ENCODE measurements at places on chromosomes 3 and 15.
A peak's percentile ranks its signal among the peaks of the same experiment; 100 is the strongest.

DNA sequence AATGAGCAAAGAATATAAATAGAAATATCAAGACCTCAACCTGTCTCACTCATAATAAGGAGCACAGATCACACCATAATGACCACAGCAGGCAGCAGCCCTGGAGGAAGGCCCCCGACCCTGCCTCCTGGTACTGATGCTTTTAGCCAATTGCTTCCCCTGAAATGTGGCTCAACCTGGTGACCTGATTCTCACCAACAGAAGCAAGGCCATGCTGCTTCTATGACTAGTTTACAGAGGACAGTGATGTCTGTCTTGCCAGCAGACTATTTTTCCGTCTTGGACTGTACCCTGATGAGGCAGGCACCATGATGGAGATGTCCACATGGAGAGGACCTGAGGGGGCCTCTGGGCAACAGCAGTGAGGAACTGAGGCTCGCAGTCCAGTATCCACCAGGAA is 18.0 kb downstream of the SLC41A3 start:
- no peak for DNase-seq

DNA sequence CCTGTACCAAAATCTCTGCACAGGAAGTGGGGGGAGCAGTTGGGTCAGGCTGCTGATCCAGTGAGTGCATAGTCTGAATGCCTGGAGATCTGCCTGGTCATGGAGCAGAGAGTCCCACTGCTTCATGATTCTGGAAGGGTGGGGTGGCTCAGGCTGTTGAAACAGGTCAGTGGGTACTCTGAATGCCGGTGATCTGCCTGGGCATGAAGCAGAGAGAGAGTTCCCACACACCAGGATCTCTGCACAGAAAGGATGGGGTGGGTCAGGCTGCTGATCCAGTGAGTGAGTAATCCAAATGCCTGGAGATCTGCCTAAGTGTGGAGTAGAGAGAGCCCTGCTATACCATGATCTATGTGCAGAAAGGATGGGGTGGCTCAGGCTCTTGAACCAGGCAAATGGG is 16.1 kb upstream of the GCSAM start:
- no peak for DNase-seq

- DNase-seq = no peak
Observed at GRCh38 chr3:20100151-20100550, 59.9 kb downstream of the KAT2B start.

- DNase-seq = no peak
Observed at GRCh38 chr3:18295171-18295920, 129.8 kb downstream of the SATB1 start.

GRCh38 chr3:120181632-120182031 is 87.4 kb upstream of the GSK3B start:
- no peak for DNase-seq

DNA sequence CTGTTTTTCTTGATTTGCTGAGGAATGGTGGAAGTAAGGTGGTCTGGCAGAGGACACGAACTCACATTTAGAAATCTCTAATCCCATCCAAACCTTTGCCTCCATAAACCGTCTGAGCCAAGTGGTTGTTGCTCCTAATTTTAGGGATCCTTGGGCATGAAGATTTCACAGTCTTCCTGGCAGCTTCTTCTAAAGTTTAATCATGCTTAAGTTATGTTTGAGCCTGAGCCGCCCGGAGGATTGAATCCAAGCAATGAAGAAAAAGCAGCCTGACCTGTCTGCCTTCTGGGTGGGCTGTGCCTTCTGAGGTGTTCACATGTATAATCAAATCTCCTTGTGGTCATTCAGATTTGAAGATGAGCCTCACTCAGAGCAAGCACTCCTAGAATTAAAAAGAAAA is 249.0 kb downstream of the CD47 start:
- no peak for DNase-seq

GRCh38 chr3:106337116-106337515 is 468.3 kb upstream of the CBLB start:
- no peak for DNase-seq

- no peak for DNase-seq
Observed at GRCh38 chr3:72261566-72262564, 476.9 kb upstream of the PROK2 start.

DNA sequence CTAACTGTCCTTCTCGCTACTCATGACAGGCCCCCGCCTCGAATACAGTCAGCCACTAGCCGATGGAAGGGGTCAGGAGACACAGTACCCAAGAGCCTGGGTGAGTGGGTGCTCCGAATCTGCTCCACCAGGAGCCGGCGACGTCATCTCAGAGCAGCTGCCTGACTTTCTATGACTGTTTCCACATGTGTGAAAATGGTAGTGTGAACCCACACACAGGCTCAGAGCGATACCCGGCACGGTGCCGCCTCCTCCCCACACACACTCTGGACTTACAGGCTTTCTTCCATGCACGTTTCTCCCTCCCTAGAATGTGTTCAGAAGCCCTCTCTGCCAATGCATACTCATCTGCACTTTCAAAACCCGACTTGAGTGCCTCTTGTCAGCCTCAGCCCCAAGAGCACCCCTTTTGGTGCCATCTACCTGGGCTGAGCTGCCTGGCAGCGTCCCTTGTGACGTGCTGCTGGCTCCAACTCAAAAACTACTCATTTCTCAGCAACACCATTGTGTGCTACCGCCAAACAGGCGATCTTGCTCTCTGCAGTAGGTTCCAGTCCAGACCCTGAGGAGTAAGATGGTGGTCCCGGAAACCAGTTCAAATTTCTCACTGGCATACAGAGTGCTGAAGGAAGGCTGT is 29.7 kb downstream of the VGLL4 start:
- DNase-seq = peak; percentile 56

DNA sequence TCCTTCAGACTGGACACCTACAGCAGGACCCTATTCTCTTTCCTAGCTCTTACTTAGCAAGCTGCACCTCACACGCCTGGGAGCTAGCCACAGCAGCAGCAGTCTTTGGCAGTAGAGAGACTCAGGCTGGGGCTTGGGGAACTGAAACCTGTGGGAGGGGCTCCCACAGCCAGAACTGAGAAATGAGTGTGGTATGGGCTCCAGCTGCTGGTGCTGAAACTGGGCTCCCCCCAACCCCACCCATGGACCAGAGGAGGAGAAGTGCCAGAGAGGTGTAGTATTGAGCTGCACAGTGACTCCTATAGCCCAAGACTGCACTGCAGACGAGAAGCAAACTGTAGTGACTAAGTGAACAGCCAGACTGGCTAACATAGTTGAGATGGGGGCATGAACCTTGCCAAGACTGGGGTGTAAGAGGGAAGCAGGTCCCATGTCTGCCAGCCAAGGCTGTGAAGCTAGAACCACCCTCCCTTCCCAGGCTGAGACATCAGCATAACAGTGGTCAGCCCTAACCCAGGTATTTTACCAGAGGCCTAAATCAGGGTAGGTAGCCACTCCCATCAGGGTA is 62.5 kb downstream of the MYO5A start:
- no peak for DNase-seq

GRCh38 chr3:8458238-8458661 is 43.4 kb upstream of the LMCD1 start:
- no peak for DNase-seq

DNA sequence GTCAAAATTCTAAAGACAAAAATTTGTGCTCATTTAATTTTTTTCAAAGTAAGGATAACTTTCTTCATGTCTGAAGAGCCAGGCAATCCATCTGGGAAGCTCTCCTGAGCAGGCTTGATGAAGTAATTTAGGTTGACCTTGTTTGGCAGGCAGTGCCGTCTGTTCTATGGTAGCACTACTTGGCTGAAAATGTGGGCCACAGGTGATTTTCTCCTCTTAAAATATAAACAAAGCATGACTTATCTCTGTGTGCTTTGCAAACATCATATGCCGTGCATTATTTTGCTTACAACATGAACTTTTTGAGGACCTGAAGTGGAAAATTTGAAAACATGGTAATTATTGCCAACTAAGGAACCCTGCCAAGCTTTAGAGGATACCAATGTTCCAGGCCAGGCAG is 143.2 kb downstream of the RAP2B start:
- no peak for DNase-seq

GRCh38 chr3:61300006-61300380 is 48.7 kb upstream of the FHIT start:
- DNase-seq = no peak

DNA sequence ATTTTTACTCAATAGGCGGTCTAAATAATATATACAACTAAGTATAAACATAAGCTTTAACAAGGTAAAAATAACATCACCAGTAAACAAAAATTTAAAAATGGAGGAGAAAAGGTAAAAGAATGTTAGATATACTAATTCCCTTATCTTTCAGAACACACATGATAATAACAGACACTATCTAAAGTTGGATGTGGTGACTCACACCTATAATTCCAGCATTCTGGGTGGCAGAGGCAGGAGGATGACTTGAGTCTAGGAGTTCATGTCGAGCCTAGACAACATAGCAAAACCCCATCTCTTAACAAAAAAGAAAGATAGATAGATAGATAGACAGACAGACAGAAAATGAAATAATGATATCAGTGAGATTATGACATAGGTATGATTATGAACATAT is 85.1 kb downstream of the STAG1 start:
- DNase-seq = no peak

GRCh38 chr3:45960289-45960688 is 17.0 kb downstream of the CXCR6 start:
- no peak for DNase-seq

- no peak for DNase-seq
Observed at GRCh38 chr3:39086144-39086543, 21.3 kb downstream of the GORASP1 start.

DNA sequence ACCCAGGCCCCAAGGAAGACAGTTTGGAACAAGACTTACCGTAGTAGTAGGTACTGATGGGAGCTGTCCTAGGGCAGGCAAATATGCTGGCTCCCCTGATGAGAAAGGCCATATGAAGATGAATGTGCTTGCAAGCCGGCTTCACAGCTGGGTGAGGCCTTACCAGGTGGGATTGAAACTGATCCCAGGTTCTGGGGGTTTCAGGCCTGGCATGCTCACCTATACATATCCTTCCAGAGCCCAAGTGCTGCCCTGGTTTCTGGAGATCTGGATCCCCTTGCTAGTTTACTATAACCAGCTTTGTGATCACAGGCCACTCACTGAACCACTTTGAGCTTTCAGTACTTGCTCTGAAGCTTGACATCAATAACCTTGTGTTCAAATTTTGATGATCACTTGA is 274.3 kb downstream of the EPHB1 start:
- no peak for DNase-seq

DNA sequence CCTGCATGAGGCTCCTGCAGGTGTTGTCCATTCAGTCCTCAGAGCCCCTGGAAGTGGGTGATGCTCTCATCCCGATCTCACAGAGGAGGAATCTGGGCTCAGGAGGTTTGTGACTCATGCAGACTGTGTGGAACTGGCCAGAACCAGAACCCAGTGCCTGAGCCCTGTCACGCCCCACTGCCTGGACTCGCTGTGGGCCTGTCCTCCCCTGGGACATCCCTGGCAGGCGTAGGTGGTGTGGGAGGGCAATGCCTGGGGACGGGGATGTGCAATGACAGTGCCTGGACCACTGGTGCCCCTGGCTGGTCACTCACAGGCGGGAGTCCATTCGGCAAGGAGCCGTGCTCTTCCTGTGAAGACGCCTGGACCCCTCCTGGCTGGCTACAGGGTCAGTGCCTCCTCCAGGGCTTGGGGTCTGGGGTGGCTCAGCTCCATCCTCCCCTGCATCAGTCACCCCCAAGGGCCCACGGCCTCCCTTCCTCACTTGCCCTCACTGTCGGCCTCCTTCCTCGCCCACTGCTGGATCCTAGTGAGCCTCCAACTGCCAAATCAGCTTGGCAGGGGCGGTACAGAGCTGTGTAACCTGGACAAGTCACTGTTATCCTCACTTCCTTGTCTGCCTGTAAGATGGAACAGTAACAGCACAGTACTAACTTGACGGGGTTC is 14.9 kb downstream of the PSTPIP1 start:
- DNase-seq = no peak

DNA sequence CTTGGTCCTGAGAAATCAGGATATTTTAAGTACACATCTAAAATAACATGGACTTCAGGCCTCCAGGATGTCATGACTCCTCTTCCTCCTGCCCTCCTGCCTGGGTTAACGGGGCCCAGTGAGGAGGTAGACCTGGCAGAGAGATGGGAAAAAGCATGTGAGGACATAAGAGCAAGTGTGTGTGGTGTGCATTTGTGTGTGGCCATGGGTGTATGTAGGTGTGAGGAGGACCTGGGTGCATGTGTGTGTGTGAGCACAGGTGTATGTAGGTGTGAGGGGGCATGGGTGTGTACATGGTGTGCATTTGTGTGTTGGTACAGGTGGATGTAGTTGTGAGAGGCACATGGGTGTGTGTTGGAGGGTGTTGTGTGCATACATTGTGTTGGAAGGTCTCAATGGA is 105.4 kb downstream of the EPHB1 start:
- no peak for DNase-seq

DNA sequence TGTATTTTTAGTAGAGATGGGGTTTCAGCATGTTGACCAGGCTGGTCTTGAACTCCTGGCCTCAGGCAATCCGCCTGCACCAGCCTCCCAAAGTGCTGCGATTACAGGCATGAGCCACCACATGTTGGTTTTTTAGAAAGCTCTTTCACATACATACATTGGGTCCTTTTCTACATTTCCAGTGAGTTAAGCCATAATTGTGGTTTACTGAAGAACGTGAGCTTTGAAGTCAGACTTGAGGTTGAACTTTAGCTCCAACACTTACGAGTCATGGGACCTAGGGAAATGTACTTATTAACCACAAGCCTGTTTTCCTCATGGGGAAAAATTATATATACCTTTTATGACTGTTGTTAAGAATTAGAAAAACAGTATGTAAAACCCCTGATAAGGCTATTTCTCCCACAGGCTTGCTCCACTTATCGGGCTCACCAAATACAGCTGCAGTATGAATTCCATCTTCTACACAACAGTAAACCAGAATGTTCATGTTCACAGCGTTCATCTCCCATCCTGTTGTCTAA is 39.0 kb downstream of the GPR160 start:
- no peak for DNase-seq

GRCh38 chr3:17179381-17180205 is 294.8 kb downstream of the PLCL2 start:
- DNase-seq = no peak

DNA sequence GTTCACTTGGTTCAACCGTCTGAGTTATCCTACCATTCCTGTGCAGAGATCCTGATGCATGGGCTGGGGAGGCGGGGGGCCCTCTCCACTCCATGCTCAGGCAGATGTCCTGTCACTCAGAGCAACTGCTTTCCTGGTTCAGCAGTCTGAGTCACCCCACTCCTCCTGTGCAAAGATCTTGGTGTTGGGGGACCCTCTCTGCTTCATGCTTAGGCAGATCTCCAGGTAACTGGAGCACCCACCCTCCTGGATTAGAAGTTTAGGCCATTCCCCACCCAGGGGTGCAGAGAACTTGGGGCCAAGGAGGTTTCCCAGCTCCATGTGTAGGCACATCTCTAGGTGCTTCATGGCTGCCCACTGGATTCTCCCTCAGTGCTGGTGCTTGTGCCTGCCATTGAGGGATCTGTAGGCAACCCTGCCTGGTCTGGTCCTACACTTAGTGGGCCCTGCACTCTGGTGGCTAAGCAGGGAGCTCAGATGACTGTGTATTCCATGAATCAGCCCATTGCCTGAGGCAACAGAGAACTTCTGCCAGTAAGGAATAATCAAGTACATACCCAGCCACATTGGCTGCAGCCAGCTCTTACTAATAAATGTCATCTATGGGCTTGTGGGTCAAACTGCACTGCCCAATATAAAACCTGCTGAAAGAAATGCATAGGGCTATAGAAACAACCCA is 465.4 kb upstream of the THBS1 start:
- DNase-seq = no peak

All from posterior cingulate gyrus (tissue), 11 donors.